Natural killer cell (primary cell): ENCODE measurements at places on chromosomes 3 and 15. TPM values are rescaled to one million over a fixed set of nuclear protein-coding genes. Genes with fewer than 3 reads are reported as not detected.

- no peak overlapping the region for H3K4me3 ChIP-seq
- H3K27ac ChIP-seq: no peak overlapping the region
- no peak for DNase-seq
- H3K36me3 ChIP-seq: no peaks in the 10 kb centered on the region
- H3K4me1 ChIP-seq: no peaks in the 10 kb centered on the region
- no peaks in the 10 kb centered on the region for H3K27me3 ChIP-seq
These were observed 23.7 kb downstream of the PRR23E start for GRCh38 chr3:127216415-127217261.

DNA sequence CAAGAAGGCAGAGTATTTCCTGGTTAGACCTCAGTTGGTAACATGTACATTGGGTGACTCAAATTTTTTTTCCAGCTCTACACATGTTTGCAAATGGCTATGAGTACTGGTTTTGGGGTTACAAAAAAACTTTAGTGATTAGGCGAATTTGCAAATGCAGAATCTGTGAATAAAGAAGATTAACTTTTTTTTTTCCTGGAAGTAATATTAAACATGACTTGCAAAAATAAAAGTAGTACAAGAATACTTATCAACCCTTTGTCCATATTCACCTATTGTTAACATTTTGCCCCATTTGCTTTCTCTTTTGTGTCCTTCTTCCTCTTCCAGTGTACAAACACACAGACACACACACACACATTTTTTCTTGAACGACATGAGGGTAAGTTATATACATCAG is 47.6 kb upstream of the RYK start:
- H3K36me3 ChIP-seq: no peaks in the 10 kb centered on the region
- no peak overlapping the region for H3K4me3 ChIP-seq
- no peak overlapping the region for H3K27ac ChIP-seq

DNA sequence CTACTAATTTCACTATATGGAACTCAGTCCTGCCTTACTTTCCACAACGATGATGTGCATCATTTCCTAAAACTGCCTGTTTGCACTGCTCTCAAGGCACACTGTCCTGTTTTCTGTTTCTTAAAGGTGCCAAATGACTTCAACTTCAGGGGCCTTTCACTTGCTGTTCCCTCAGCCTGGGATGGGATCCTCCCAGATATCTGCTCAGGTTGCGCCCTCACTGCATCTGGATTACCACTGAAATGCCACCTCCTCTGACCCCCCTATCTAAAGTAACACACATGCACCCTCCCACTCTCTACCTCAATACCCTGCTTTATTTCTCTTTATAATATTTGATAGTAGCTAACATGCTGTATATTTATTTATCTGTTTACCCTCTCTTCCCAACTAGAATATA is 123.8 kb upstream of the CMC1 start:
- no peak for DNase-seq
- no peaks in the 10 kb centered on the region for H3K36me3 ChIP-seq
- no peaks in the 10 kb centered on the region for H3K27me3 ChIP-seq
- H3K4me3 ChIP-seq: no peak overlapping the region

- no peak for DNase-seq
- peaks cover 3% of the 10 kb centered on the region for H3K27me3 ChIP-seq
- no peaks in the 10 kb centered on the region for H3K36me3 ChIP-seq
- H3K4me3 ChIP-seq: no peak overlapping the region
These were observed 24.0 kb upstream of the SOX2 start for GRCh38 chr3:181687731-181688130.

GRCh38 chr3:13282358-13282985 is 137.7 kb downstream of the NUP210 start:
- H3K4me3 ChIP-seq: no peak overlapping the region
- H3K27me3 ChIP-seq: peaks cover 29% of the 10 kb centered on the region
- no peak for DNase-seq
- no peaks in the 10 kb centered on the region for H3K36me3 ChIP-seq
- no peak overlapping the region for H3K27ac ChIP-seq

DNA sequence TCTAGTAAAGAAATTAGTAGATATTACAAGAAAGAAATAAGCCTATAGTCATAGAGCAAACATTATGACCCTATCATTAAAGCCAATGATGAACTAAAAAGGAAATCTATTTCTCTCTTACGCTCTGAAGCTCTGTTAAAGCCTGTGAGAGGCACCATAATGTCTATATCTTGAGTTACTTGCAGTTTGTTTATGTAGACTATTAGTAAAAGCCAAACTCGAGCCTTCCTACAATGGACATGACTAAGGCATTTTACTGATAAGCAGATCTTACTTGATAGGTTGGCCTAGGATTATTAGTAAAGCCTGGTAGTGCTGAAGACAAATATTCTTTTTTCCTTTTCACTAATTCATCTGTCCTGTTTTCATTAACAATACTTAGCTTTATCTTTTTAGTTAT is 32.7 kb downstream of the LRRC3B start:
- H3K27me3 ChIP-seq: no peaks in the 10 kb centered on the region
- no peak overlapping the region for H3K27ac ChIP-seq
- H3K4me3 ChIP-seq: no peak overlapping the region
- no peak for DNase-seq
- H3K4me1 ChIP-seq: no peaks in the 10 kb centered on the region

Gene LHFPL4
- not detected for total RNA-seq

DNA sequence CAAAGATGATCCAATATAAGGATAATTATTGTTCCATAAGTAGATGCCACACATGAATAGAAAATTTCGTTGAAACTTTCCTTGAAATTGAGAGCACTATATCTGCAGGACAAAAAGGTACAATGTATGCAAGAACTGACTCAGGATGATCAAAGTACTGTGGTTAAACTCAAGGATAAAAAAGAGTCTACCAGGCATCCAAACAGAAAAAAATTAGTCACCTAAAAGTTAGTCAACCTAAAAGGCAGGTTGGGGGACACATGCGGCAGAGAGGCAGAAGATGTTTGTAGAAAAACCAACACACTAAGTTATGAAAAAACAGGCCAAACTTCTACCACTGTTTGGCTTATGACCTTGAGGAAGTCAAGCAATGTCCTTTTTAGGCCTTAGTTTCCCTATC is 68.7 kb downstream of the GSK3B start:
- H3K27me3 ChIP-seq: no peaks in the 10 kb centered on the region
- DNase-seq: no peak
- no peak overlapping the region for H3K27ac ChIP-seq
- no peaks in the 10 kb centered on the region for H3K36me3 ChIP-seq
- H3K4me1 ChIP-seq: peaks cover 5% of the 10 kb centered on the region

Gene ANKRD63
- not detected for total RNA-seq

- DNase-seq: no peak
- H3K36me3 ChIP-seq: peaks cover 11% of the 10 kb centered on the region
These were observed 3.7 kb upstream of the PLXNB1 start for GRCh38 chr3:48433472-48434118.

- peak overlapping the region; percentile 83 for H3K27ac ChIP-seq
- H3K4me1 ChIP-seq: peaks cover 20% of the 10 kb centered on the region
- H3K4me3 ChIP-seq: no peak overlapping the region
- no peaks in the 10 kb centered on the region for H3K27me3 ChIP-seq
- H3K36me3 ChIP-seq: no peaks in the 10 kb centered on the region
These were observed 36.1 kb downstream of the PRKAR2A start for GRCh38 chr3:48811524-48811923.

Gene OIP5
- 0.29 TPM for total RNA-seq

DNA sequence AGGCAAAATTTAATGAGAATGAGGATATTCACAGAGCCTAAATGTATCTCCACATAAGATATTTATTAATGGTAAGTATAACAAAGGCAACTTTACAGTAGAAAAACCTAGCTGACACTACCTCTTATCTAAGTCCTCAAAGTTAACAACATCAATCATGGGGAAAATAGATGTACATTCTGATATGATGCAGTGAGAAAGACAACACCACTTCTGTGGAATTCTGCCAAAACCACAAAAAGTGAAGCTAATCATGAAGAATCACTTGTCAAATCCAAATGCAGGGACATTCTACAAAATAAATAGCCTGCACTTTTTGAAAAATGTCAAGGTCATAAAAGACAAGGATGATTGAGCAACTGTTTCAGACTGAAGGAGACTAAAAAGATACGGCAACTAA is 27.5 kb upstream of the EOMES start:
- no peak for DNase-seq
- no peaks in the 10 kb centered on the region for H3K27me3 ChIP-seq
- no peak overlapping the region for H3K27ac ChIP-seq
- no peak overlapping the region for H3K4me3 ChIP-seq
- H3K36me3 ChIP-seq: no peaks in the 10 kb centered on the region

DNA sequence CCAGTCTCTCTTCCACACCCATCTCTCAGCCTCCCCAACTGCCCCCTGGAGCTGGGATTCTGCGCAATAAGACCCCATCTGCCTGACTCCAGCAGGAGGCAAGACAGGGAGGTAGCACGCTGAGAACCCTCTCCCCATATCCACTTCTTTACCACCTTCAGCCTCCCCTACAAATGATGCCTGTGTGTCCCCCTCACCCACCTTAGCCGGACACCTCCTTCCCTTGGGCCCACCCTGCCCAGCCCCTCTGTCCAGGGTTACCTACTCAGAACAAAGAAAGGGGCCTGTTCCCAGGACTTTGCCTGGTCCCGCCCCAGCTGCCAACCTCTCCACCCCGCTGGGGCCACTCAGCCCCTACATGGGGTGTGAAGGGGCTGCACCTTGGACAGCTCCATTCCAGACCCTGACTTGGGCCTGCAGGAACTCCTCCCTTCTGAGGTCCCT is 40.8 kb upstream of the ATP2B2 start:
- no peak for DNase-seq
- H3K36me3 ChIP-seq: no peaks in the 10 kb centered on the region
- no peak overlapping the region for H3K27ac ChIP-seq
- H3K27me3 ChIP-seq: no peaks in the 10 kb centered on the region
- H3K4me1 ChIP-seq: peaks cover 8% of the 10 kb centered on the region

- no peak overlapping the region for H3K4me3 ChIP-seq
- no peaks in the 10 kb centered on the region for H3K4me1 ChIP-seq
- DNase-seq: no peak
- H3K36me3 ChIP-seq: no peaks in the 10 kb centered on the region
These were observed 31.7 kb downstream of the FRMD5 start for GRCh38 chr15:44163370-44163769.

DNA sequence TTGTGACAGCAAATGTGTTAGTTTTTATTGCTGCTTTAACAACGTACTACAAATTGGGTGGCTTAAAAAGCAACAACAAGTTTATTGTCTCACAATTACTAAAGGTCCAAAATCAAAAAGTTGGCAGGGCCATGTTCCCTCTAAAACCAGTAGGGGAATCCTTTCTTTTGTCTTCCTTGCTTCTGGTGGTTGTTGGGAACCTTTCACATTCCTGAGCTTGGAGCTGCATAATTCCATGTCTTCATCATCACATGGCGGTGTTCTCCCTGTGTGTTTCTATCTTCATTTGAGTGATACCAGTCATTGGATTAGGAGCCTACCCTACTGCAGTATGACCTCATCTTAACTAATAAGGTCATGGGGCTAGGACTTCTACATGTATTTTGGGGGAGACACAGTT is 7.4 kb downstream of the SPRED1 start:
- DNase-seq: no peak
- no peak overlapping the region for H3K27ac ChIP-seq
- no peaks in the 10 kb centered on the region for H3K36me3 ChIP-seq
- H3K27me3 ChIP-seq: no peaks in the 10 kb centered on the region
- no peaks in the 10 kb centered on the region for H3K4me1 ChIP-seq
- no peak overlapping the region for H3K4me3 ChIP-seq

DNA sequence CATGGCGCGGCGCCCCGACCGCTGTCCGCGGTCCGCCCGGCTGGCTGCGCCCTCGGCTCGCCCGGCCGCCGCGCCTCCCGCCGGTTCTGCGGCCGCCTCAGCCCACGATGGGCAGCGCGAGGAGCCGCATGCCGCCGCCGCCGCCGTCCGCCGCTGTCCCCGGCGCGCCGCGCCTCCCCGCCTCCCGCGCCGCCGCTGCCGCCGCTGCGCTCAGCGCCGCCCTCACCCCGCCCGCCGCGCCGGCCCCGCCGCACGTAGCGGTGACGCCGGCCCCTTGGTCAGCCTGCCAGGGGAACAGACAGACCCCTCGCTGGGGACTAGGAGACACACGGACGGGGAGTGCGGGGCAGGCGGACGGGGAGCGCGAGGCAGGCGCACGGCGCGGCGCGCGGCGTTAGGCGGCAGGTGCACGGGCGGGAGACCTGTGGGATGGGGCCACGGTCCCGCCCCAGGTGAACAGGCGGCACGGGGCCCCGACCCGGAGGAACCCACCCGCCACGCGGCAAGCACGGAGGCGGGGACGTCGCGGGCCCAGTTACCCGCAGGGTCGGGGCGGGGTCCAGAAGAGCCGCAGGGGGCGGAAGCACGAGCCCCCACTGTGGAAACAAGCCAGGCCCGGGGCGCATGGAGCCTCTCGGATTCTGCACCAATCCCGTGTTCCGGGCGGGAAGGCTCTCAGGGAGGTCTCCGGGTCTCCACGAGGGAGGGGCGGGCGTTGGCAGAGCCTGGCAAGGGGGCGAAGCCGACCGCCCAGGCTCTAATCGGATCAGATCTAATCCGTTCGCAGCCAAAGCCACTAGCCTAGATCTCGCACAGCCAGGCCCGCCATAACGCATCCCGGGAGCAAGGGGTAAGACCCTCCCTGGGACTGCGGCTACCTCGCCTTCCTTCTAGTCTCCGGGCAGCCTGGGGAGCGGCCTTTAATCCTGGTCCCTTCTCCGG is at the start of gene CSPG5:
CSPG5 (minus strand) TSS at position 175 of the 942 bp plus-strand sequence; CDS start at position 3, 172 bp downstream.
- peak within 1 kb of the TSS; percentile 24 for H3K4me3 ChIP-seq
- no peak within 1 kb of the TSS for H3K27ac ChIP-seq
- H3K4me1 ChIP-seq: peaks cover 13% of the 10 kb centered on the region
- peaks cover 21% of the 10 kb centered on the region for H3K27me3 ChIP-seq
- DNase-seq: peak; percentile 28

DNA sequence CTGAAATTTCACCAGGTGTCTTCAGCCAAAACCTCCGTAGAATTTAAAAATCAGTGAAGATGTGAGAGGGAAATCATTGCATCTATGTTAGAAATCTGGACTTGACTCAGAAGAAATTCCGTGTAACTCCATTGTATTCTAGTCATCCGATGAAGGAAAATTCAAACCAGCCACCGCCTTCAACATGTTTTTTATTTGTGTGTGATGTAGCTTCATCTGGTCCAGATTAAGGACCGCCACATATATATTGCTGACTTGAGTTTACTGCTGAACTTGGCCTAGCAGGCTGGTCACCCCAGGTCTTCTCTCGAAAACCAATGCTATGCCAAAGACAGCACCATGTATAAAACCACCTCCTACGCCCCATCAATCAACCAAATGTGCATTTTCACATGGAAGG is 120.9 kb downstream of the FOXP1 start:
- H3K36me3 ChIP-seq: no peaks in the 10 kb centered on the region
- H3K27me3 ChIP-seq: no peaks in the 10 kb centered on the region
- no peak overlapping the region for H3K27ac ChIP-seq
- no peak for DNase-seq
- H3K4me3 ChIP-seq: no peak overlapping the region

GRCh38 chr15:60889006-60889405 is 340.1 kb downstream of the RORA start:
- DNase-seq: no peak
- peaks cover 4% of the 10 kb centered on the region for H3K4me1 ChIP-seq
- H3K27me3 ChIP-seq: no peaks in the 10 kb centered on the region
